Karpas-422 (cell line): ENCODE measurements at places on chromosomes 12 and 14.

DNA sequence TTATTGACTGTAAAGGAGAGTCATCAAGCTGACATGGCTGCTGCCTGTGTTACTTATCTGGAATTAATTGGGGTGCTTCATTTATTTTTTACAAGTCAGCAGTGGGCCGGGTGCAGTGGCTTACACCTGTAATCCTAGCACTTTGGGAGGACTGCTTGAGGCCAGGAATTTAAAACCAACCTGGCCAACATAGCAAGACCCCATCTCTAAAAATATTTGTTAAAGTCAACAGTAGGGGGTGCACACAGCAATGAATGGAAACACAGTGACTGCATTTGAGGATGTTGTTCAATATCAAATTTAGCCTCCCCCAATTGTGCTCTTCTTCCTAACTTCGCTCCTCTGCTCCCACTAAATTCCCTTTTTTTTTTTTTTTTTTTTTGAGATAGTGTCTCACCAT lies 52.1 kb downstream of the ANKRD9 start:
- H3K36me3 ChIP-seq: no peaks in the 10 kb centered on the region
- no peaks in the 10 kb centered on the region for H3K4me1 ChIP-seq
- DNase-seq: no peak
- no peak overlapping the region for H3K27ac ChIP-seq

DNA sequence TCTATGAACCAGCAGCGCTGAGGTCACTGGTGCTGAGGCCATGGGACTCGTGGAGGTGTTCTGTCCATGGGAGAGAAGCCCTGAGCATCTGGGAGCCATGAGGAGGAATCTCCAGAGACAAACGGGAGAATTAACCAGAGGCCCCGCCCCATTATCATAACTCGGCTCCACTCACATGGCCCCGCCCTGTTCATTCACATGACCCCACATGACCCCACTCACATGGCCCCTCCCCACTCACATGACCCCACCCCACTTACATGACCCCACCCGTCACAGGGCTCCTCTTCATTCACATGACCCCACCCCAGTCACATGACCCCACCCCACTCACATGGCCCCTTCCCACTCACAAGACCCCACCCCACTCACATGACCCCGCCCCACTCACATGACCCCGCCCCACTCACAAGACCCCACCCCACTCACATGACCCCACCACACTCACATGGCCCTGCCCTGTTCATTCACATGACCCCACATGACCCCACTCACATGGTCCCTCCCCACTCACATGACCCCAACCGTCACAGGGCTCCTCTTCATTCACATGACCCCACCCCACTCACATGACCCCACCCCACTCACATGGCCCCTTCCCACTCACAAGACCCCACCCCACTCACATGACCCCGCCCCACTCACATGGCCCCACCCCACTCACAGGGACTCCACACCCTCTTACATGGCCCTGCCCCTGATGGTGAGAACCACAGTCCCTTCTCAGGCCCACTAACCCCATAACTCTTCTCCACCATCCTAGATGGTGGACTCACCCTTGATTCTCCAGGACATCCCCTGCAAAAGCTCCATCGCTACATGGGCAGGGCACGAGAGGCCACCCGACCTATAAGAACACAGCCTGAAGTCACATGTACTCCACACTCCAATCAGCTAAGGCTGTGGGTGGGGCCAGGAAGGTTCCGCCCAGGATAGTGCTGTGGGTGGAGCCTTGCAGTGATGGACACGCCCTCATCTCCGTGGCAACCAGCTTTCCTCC lies 151.1 kb upstream of the SFSWAP start:
- no peaks in the 10 kb centered on the region for H3K4me1 ChIP-seq
- peak; percentile 53 for DNase-seq
- H3K27me3 ChIP-seq: no peaks in the 10 kb centered on the region
- no peak overlapping the region for H3K4me3 ChIP-seq

DNA sequence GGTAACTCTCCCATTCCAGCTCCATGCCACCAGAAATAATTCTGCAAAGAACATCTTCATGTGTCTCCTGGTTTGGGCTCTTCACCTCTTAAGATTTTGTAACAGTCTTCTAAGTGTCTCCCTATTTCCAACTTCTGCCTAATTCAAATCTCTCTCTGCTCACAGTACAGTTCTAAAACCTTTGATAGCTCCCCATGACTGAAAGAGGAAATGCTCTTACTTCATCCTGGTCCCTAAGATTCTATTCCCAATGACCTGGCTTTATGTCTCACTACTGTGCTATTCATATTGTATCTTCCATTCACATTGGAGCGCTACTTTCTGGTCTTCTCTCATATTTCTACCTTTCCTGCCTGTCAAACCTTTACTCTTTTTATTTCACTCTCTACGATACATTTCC lies 1.6 kb downstream of the AMN1 start:
- DNase-seq: no peak
- no peak overlapping the region for H3K4me3 ChIP-seq
- no peak overlapping the region for H3K27ac ChIP-seq

GRCh38 chr14:95507174-95507573 lies 9.3 kb downstream of the SYNE3 start:
- peaks cover 9% of the 10 kb centered on the region for H3K4me1 ChIP-seq
- no peaks in the 10 kb centered on the region for H3K27me3 ChIP-seq
- no peak overlapping the region for H3K27ac ChIP-seq
- DNase-seq: no peak
- no peak overlapping the region for H3K4me3 ChIP-seq

GRCh38 chr12:69994724-69995173 lies 169.7 kb downstream of the MYRFL start:
- no peak overlapping the region for H3K27ac ChIP-seq
- no peaks in the 10 kb centered on the region for H3K36me3 ChIP-seq
- no peaks in the 10 kb centered on the region for H3K27me3 ChIP-seq
- no peak for DNase-seq
